ENCODE measurements at places on chromosomes 7 and 10. TPM values are rescaled to one million over a fixed set of nuclear protein-coding genes. Genes with fewer than 3 reads are reported as not detected.

Gene ZNF503
- total RNA-seq, result 11.2 TPM

Gene SFRP4
- 0.29 TPM for total RNA-seq

DNA sequence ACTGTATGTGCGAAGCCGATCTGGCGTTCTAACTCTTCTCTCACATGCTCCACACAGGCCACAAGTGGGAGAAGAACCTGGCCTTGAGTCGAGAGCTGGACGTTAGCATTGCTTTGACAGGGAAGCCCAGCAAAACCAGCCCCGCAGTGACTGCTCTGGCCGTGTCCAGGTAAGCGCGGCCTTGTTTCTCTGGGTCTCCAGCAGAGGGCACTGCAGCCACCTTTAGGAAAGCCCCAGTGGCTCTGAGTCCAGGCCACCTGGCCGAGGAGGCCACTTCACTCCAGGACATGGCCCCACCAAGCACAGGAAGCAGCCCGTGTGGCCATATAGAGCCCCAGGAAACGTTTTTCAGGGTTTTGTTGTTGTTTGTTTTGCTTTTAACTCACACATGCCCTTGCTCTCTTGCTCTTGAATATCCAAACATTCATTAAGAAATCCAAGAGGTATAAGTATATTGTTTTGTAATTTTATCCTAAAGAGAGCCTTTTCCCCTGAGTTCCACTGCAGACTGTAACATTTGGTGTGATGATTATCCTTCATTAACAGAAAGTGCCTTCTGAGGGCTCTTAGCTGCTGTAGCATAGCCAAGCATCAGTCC, 41.8 kb upstream of the LRRC18 start:
- DNase-seq, result peak; percentile 41

DNA sequence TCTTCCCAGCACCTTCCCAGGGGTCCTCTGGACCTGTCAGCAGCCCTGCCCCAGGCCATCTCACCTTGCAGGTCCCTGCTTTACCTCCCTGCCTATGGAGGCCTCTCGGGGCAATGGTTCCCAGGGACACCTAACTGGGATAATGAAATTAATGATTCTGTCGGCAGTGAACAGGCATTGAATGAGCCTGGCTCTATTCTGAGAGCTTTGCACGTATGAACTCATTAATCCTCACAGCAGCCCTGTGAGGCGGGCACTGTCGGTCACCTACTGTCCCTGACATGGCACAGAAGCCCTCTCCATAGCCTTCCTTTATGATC, 22.9 kb downstream of the ADCYAP1R1 start:
- no peak for DNase-seq

DNA sequence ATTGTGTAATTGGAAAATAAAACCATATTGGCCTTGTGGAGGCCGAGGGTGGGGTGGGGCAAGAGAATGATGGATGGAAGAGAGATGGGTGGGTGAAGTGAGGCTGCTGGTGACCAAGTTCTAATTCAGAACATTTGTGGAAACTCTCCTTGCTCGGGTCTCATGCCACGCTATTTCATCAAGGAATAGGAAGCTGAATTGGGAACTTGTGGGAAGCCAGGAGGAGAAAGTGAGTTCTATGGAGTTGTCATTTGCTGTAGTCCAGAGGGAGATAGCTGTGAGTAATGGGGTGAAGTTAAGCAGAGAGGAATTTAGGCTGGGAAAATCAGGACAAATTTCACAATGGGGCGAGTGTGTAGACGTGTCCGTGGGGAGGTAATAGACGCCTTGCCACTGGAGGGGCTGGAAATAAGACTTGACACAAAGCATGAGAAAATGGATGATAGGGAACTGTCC, 339.2 kb downstream of the LRMDA start:
- DNase-seq, result no peak

DNA sequence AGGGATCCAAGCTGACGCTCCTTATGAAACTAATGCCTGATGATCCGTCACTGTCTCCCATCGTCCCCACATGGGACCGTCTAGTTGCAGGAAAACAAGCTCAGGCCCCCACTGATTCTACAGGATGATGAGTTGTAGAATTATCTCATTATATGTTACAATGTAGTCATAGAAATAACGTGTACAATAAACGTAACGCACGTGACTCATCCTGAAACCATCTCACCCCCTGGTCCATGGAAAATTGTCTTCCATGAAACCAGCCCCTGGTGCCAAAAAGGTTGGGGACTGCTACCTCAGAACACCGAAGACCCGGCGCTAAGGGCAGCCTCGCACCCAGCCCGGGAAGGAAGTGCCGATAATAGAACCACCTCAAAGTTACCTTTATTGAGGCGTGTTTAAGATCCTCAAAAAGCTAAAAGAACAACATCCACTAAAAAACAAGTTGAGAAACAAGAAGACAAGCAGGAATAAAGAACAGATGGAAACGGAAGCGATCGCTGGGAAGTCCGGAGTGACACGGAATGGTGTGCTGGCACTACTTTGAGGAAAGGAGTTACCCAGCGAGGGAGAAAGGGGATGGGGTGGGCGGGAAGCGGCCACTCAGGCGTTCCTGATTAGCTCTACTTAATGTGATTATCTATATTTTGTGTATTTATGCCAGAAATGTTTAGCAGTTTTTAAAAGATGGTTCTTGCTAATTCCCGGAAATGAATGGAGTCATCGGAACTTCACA, 50.1 kb upstream of the PRKAR1B start:
- DNase-seq, result no peak

Data from stomach (tissue), 19 donors.